ENCODE measurements at places on chromosomes 5 and 9.
A peak's percentile ranks its signal among the peaks of the same experiment; 100 is the strongest.

DNA sequence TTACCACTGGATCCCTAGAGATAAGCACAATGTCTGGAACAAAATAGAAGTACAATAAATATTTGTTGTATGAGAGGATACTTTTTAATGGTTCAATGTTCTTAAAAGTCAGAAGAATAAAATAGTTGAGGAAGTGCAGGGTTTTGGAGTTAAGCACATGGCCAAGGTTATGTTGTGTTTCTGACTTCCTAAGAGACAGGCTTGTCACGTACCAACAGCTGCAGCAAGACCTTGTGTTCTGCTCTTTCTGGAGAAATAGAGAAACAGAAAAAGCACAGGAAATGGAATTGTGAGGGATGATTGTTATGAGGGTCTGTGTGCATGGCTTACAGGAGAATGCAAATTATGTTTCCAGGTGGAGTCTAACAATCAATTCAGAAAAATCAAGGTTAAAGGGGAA lies 12.9 kb downstream of the CARTPT start:
- no peak for DNase-seq

- no peak for DNase-seq
Observed at GRCh38 chr5:104347119-104347708, 784.6 kb upstream of the NUDT12 start.

DNA sequence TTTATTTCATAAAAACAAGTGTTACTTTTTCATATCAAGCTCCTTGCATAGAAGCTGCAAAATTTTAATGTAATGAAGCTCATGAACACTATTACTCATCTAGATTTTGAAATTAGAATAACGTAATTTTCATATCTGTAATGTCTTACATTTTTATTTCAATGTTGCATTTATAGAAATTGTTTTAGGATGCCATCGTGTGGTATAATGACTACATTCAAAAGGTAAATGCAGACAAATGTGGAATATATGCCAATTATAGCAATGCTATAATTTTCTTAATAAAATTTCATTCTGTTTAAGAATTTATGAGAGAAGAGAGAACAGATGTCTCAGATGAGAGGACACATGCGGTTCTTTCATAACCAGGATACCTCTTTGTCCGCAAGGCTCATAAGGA lies 230.2 kb downstream of the TMEM232 start:
- no peak for DNase-seq

DNA sequence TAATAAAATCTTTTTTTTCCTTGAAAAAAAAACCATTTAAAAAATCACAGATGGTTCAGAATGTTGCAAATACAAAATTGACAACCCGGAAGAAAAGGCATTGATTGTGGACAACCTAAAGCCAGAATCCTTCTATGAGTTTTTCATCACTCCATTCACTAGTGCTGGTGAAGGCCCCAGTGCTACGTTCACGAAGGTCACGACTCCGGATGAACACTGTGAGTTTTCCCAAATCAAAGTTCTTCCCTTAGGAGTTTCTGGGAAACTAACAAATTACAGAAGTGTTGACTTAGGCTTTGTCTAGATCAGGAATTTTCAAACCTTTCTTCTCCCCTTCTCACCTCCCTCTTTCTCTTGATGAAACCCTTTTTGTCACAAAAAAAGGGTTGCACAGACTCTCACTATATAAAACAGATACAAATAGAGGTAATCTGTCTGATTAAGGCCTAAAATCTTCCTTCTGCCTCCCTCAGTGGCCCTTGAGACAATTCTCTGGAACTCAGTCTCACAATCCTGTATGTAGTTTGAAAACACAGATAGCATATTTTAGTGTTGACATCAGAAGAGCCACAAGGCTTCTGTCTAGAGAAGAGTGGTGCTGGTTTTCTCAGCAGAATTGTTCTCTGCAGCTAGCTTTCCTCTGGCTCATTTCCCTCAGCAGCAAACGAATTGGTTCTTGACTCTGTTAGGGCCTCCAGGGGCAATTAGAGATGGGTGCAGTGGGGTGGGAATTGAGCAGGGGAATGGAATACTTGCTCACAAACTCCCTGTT lies 79.5 kb downstream of the OSMR start:
- DNase-seq: no peak

DNA sequence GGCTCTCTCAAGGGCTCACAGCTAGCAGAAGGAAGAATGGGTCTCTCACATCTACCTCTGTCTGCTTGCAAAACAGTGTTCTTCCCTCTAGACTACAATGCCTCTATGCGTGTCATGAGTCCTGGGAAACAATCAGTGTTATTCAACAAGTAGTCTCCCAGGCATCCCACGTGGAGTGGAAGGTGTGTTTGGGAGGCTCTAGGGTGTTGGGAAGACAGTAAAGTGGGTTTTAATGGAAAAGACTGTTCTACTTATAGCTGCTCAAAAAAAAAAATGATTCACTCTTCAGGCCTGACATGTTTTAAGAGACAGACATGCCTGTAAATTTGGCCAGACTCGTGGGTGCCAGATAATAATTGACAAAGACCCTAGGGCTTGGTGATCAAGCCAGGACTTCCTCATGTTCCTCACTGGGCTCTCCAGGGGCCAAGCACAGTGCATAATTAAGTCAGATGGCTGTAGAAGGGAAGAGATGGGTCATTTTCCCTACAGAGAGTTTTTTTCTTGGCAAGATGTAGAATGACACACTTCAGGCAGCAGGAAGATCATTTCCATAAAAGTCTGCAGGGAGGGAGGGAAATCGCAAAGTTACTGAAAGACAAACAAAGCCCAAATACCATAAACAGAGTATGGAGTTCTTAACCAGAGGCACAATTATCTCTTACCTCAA lies 246.4 kb downstream of the ACTL7B start:
- no peak for DNase-seq

- DNase-seq: peak; percentile 64
Observed at GRCh38 chr5:14143841-14144585, 871 bp downstream of the TRIO start.

DNA sequence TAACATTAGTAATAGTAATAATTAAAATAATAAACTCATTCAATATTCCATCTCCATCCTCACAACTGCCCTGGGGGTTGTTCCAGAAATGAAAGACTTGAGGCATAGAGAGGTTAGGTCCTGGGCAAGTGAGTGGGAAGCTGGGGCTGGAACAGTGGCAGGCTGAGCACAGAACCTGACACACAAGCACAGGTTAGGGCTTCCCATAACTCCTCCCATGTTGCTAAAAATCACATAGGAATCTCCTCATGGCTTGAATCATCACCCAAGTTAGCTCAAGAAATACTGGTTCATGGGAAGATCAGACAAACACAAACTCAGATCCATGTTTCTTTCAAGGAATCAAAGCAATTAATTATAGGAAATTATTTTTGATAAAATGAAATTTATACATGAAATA lies 487.7 kb downstream of the SEMA5A start:
- no peak for DNase-seq

GRCh38 chr5:149237662-149238061 lies 34.0 kb upstream of the AFAP1L1 start:
- no peak for DNase-seq

DNA sequence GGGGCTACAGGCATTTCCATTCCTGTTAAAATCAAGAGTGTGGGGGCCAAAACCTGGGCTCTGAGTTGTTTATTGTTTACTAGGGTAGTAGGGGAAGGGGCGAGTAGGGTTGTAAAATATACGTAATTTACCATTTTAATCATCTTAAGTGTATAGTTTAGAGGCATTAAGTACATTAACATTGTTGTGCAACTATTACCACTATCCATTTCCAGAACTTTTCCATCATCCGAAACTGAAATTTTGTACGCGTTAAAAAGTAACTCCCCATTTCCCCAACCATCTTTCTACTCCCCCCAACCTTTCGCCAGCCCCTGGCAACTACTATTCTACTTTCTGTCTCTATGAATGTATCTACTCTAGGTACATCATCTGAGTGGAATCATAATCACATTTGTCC lies 3.6 kb upstream of the FOXD1 start:
- DNase-seq: no peak

DNA sequence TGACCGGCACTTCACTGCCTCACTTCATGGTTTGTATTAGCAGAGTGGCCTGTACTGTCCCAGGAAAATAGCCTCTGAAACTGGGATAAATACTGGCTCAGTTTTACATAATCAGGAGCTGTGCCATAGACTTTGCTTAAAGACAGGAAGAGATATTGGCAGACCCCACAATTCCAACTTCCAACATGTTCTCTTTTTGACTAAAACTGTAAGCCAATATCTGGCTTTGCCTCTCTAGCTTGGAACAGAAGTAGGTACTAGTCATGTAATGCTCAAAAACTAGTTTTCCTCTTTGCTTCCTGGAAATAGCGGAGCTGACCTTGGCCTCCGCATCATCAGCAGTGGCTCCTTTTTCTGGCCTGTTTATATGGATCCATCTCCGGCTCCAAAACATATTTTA lies 276.9 kb downstream of the CDH9 start:
- no peak for DNase-seq

DNA sequence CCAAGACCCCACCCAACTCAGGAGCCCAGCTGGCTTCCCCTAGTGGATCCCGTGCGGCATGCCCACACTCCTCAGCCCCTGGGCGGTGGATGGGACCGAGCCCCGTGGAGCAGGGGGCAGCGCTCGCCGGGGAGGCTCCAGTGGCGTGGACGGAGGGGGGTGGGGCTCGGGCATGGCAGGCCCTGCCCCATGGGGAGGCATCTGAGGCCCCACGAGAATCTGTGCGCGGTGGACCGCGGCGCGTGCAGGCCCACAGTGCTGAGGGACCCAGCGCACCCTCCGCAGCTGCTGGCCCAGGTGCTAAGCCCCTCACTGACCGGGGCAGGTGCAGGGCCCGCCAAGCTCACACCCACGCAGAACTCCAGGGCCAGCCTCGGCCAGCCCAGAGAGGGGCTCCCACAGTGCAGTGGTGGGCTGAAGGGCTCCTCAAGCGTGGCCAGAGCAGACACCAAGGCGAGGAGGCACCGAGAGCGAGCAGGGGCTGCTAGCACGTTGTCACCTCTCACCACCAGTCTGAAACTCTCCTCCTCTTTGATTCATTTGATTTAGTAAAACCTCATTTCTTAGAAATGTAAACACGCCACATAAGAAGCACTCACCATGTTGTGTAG lies 25.6 kb downstream of the RNF130 start:
- no peak for DNase-seq

DNA sequence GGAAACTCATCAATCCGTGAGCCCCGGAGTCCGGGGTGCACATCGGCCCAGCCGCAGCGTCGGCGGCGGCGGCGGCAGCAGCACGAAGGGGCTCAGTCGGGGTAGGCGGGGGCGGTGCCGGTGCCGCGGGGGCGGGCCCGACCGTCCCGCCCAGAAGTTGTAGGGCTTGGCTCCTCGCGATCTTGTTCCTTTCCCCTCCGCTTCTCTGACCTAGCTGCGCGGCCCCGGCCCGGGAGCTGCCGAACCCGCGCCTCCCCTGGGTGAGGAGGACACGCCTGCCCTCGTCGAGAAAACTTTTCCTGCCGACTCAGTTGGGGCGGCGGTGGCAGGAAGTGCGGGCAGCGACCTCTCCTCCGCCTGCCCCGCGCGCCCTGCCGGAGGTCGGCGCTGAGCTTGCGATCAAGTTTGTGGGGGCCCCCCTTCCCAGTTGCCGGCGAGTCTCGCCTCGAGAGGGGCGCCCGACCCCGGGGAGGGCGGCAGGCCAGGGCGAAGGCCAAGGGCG lies at the start of gene MAN2A1:
MAN2A1 (plus strand) TSS at position 188 of the 502 bp plus-strand sequence. CDS start 491 bp downstream, outside the sequence.
- DNase-seq: peak; percentile 86

GRCh38 chr5:167639766-167640165 lies 651.7 kb upstream of the WWC1 start:
- no peak for DNase-seq

- DNase-seq: peak; percentile 17
Observed at GRCh38 chr5:6755519-6755918, 42.3 kb downstream of the TENT4A start.

- no peak for DNase-seq
Observed at GRCh38 chr9:98954244-98954610, 10.5 kb downstream of the COL15A1 start.

DNA sequence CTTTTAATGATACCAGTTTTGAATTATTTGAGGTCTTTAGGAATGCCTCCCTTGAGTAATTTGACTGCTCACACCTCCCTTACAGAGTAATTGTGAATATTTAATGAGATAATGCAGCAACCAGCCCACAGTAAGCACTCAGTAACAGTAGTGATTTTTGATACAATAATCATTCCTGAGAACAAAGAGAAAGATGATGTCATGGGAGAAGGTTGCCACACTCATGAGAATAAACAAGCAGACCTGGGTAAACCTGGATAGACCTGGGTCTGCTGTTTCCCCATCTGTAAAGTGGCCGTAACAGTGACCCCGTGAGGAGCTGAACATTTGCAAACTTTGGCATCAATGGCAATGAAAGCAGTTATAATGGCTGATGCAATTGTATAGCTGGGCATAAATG lies 4.2 kb downstream of the C1QTNF2 start:
- DNase-seq: no peak

GRCh38 chr9:98530806-98531386 lies 177.8 kb downstream of the GABBR2 start:
- no peak for DNase-seq

GRCh38 chr5:175797521-175798038 lies 73.8 kb upstream of the CPLX2 start:
- no peak for DNase-seq

GRCh38 chr9:124894741-124895170 lies 32.8 kb downstream of the ARPC5L start:
- DNase-seq: no peak

- DNase-seq: no peak
Observed at GRCh38 chr5:157006262-157006661, 43.2 kb upstream of the TIMD4 start.

DNA sequence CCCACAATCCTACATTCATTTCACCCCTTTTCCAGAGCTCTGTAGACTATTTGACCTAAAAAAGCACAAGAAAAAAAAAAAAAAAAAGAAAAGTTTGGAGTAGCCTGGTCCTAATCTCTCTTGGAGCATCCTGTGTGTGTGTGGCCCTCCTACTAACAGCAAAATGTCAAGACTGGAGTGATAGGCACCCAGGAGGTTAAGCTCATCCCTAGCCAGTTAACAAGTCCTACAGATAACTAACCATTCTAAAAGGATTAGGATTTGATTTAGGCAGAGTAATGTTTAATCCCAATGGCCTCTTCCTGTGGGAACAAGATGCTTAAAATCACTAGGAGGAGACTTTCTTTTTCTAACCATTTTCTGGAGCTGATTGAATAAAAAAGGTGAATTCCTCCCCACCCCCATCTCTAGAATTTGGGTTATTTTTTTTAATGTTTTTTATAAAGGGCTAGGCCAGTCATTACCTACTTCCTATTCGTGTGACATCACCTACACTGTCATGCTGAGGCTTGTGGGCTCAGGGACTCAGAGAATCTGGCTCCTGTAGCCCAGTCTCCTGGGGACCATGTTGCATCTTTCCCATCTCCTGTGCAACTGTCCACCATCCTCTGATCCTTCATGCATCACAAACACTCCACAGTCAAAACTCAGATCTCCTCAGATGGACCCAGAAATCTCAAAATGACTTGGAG lies 43.2 kb upstream of the NR3C1 start:
- DNase-seq: no peak

GRCh38 chr5:136511046-136511445 lies 145.7 kb upstream of the TRPC7 start:
- no peak for DNase-seq

GRCh38 chr9:137666513-137666822 lies 47.7 kb downstream of the EHMT1 start:
- no peak for DNase-seq

- no peak for DNase-seq
Observed at GRCh38 chr9:128552744-128553440, 505 bp downstream of the SPTAN1 start.

All from activated T-cell treated with anti-CD3 and anti-CD28 coated beads, Interleukin-2, amount 50 U/mL, for 24 hours (primary cell).